ENCODE measurements at places on chromosomes 5 and 9.

DNA sequence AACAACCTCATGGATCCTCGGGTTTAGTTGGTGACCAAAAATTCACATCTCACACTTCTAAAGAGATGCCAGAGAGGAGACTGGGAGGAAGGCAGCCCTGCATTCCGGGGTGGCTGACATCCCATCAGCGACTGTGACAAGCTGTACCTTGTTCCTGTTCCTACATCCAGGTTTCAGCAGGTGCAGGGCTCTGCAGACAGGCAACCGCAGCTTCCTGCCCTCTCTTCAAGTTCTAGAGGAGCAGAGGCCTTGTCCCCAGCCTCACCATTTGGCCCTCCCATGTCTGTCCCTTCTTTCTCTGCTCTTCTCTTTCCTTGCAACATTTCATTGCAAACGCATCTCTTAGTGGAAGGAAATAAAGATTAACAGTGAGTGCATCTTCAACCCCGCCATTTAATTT, 454.6 kb downstream of the IRX1 start:
- no peak for DNase-seq

- DNase-seq = no peak
These were observed 12.8 kb upstream of the SPATA24 start for GRCh38 chr5:139416651-139417050.

- no peak for DNase-seq
These were observed 41.8 kb upstream of the FCN2 start for GRCh38 chr9:134838651-134839454.

GRCh38 chr5:141875795-141876627, 2.2 kb downstream of the PCDH1 start:
- DNase-seq = no peak

- no peak for DNase-seq
These were observed 60.0 kb downstream of the OLFM1 start for GRCh38 chr9:135147474-135147805.

GRCh38 chr5:111927191-111927590, 170.2 kb upstream of the NREP start:
- no peak for DNase-seq

DNA sequence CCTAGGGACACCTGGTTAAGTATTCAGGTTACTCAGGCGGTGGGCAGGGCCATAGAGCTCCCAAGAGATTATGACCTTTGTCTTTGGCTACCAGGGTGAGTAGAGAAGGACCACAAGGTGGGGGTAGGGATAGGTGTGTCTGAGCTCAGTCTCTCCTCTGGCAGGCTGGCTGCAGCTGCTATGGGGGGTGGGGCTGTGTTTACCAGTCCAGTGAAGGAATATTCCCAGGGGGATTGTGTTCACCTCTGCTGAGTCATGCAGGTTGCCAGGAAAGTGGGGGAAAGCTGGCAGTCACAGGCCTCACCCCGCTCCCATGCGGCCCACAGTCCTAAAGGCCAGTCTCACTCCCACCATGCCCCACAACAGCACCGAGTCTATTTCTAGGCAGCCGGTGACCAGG, 53.6 kb upstream of the POU5F2 start:
- DNase-seq = no peak

- no peak for DNase-seq
These were observed 57.9 kb downstream of the DOCK8 start for GRCh38 chr9:272251-273213.

DNA sequence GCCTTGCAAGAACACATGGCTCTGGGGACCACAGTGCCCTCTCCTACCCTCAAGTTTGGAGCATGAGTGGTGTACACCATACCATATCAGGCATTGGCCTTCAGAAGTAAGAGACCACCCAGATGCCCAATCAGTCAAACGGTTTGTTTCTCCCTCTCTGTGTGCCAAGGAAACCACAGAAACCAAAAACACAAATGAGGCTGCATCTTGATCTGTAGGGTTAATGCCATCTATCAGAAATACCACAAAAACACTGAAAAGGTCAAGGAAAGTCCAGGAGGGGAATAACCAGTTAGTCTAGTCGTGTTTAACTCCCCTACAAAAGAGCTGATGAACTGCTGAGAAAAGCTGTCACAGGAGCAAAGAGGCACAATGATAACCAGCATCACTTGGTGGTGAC, 78.4 kb downstream of the INSYN2B start:
- DNase-seq = no peak

DNA sequence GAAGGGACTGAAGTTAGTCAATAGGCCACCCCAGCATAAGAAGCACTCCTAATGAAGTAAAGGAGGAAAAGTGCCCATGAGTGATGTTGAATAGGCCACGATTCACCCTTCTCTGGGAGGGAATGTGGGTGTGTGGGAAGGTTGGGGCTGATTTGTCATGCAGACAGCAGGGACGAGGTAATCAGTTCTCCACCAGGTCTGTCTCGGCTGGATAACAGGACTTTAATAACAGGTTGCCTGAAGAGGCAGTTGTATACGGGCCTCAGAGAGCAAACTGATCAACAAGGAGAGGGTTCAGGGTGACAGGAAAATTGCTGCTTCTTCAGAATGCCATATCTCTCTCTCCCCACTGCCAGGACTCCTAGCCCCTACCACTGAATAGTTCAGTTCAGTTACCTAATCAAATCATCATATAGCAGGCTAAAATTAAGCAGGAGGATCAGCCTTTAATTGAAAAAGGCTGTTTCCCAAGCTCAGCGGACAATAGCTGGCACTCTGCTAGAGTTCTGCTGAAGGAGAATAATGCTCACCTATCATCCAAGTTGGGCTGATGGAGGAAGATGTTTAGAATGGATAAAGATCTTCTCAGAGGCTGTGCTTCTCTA, 43.6 kb upstream of the SMIM32 start:
- DNase-seq = no peak

DNA sequence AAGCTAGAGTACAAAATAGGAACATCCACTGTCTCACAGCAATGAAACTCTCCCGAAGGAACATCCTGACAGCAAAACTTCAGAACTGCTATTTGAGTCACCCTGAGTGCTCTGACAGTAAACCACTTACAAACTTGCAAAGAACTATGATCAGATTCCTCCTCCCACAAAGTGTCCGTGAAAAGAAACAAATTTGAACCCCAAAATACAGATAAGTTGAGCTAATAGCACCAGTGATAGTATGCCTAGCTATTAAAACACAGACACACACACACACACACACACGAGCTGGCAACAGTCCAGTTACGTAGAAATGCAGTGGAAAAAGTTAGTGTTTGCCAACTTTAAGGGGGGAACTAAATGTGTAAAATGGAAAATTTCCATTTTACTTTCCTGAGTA, 3.1 kb upstream of the GLIS3 start:
- no peak for DNase-seq

- no peak for DNase-seq
These were observed 210.8 kb downstream of the ADAMTSL1 start for GRCh38 chr9:18684593-18685317.

- DNase-seq = no peak
These were observed 841.2 kb upstream of the DMAC1 start for GRCh38 chr9:8640761-8641160.

GRCh38 chr5:154288145-154288544, 97.6 kb downstream of the GALNT10 start:
- no peak for DNase-seq

GRCh38 chr9:130689937-130690700, 3.5 kb upstream of the EXOSC2 start:
- no peak for DNase-seq

- DNase-seq = no peak
These were observed 527.5 kb upstream of the ARRDC3 start for GRCh38 chr5:91910655-91911054.

GRCh38 chr5:1681955-1682354, 117.7 kb downstream of the MRPL36 start:
- DNase-seq = no peak

DNA sequence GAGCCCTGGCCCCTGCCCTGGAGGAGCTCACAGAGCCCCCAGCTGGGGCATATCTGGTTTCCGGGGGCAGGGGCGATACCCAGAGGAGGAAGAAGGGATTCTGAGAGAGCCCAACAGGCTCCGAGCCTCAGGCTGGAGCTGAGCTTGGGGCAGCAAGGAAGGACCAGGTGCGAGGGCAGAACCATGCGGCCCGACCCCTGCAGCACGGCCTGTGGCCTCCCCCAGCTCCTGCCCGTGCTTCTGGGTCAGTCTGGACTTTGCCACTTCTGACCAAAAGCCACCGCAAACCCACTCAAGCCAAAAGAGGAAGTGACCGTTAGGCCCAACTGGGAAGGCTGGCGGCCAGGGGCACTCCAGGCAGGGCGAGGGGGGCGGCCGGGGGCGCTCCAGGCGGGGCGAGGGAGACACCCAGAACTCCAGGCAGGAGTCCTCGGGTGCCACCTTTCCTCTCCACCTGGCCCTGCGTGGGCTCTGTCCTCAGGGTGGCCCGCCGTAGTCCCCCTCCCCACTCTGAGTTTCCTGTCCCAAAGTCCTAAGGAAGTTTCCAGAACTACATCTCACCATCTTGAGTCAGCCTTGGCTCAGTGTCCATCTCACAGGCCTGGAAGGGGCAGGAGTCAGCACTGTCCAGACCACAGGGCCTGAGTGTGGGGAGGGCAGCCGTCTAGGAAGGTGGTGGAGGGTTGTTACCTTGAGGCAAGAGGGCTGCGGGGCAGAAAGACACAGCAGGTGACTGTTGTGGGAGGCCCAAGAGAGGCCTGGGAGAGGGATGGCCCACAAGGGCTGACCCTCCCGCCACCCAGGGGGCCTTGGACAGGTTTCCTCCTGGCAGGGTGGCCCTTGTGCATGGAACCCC, 946 bp upstream of the LTC4S start:
- DNase-seq = no peak

DNA sequence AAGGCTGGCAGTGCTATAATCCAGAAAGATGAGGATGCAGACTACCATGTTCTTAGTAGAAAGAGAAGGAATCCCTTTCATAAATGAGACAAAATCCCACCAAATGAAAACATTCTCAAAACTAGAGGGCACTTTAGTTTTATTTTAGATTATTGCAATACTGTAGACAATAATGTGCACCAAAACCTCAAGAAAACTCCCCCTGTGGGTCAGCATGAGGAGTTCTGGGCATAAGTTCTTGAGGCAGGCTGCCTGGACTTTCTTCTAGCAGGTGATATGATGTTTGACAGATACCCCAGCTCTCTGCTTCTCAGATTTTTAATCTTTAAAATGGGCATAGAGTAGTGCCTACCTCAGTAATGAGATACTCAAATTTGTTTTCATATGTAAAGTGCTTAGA, 196.3 kb upstream of the CTNND2 start:
- DNase-seq = no peak

DNA sequence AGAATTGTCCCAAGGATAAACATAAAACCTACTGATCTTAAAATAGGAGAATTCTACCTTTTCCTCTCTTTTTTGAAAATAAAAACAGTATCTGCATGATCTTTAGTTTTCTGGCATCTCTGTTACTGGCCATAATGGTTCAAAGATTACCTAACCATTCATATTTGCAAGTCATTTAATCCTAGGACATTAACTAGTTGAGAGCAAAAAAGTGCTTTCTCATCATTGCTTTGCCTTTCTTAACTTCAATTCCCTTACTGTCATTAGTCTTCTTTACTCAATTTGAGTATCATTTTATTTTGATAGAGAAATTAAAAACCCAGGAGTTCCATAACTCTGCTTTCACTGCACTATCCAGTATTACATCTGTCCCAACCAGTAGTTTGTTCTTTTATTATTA, 68.6 kb downstream of the RFX3 start:
- no peak for DNase-seq

DNA sequence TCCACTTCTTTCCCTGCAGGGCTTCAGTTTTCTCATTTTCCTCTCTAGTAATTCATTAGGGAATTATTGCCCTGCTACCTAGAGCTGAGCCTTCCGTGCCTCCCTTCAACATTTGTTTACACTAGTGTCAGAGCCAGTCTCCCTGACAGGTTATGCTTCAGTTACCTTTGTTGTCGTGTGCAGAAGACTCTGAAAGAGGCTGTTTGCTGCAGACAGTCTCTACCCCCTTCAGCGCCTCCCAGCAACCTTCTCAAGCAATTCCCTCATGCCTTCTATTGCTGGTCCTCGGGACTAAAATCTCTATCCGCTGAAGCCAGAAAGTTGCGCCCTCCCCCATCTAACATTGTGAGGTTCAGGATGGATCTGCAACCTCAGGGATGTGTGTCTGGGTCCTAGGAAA, 12.8 kb downstream of the RALGPS1 start:
- peak; percentile 60 for DNase-seq

GRCh38 chr5:19795218-19795617, 192.8 kb downstream of the CDH18 start:
- DNase-seq = no peak

DNA sequence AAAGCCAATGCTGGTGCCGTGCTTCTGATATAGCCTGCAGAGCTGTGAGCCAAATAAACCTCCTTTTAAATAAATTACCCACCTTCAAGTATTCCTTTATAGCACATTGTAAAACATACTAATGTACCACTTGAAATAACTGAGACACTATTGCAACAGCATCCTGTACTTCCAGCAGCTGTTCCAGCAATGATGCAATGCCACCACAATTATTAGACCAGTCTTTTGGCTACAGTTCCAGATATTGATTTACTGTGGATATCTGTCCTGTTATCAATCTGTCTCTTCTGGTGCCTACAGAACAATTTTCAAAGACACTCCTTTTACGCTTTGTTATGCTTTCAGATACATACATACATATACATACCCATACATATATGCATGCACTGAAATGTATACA, 567.9 kb downstream of the TAF11L14 start:
- no peak for DNase-seq

- no peak for DNase-seq
These were observed 450.4 kb upstream of the CTNND2 start for GRCh38 chr5:12354686-12355085.

GRCh38 chr5:17396247-17396646, 101.8 kb upstream of the TAF11L2 start:
- no peak for DNase-seq

GRCh38 chr9:23783509-23783908, 42.5 kb downstream of the ELAVL2 start:
- DNase-seq = no peak

DNA sequence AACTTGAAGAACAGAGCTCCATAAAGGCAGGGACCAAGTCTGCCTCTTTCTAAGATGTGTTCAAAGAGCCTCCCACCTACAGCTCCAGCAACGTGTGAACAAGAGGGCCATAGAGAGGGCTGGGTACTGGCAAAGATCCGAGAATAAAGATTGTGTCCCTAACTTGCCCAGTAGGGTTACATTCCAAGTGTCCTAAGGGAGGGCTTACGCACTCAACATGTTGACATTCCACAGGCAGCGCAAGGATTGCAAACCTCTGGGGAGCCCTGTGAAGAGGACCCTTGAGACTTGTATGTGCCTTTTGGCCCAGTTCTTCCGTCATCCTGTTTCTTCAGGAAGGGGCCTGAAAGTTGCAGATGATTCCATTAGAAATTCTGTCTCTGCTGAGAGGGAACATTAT, 48.2 kb upstream of the ENTREP1 start:
- DNase-seq = no peak
